ENCODE measurements at places on chromosomes 5 and 9.

DNA sequence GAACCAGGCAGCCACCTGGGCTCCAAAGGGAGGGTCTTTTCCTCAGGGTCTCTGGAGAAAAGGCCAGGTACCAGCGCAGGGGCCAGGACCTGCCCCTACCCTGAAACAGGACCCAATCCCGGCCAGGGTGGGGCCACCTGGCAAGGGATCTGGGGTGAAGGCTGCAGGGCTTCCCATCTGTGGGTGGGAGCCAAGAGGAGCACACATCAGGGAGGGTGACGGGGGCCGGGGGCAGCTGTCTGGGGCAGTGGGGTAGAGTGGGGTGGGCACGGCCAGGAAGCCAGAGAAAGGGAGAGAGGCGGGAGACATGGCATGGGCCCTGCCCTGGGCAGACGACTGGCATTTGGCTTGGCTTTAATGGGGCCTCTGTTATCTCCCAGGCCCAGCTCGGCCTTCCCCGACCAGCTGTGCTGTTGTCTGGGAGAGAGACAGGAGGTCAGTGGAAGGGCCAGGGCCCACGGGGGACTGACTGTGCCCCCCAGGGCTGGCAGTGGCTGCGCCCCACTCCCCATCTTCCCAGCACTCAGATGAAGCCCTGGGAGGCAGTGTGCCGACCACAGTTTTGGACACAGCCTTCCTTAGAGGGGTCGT lies 57.2 kb upstream of the RNF130 start:
- no peak for DNase-seq

- no peak for DNase-seq
Observed at GRCh38 chr5:96922499-96923244, 13.2 kb upstream of the LNPEP start.

DNA sequence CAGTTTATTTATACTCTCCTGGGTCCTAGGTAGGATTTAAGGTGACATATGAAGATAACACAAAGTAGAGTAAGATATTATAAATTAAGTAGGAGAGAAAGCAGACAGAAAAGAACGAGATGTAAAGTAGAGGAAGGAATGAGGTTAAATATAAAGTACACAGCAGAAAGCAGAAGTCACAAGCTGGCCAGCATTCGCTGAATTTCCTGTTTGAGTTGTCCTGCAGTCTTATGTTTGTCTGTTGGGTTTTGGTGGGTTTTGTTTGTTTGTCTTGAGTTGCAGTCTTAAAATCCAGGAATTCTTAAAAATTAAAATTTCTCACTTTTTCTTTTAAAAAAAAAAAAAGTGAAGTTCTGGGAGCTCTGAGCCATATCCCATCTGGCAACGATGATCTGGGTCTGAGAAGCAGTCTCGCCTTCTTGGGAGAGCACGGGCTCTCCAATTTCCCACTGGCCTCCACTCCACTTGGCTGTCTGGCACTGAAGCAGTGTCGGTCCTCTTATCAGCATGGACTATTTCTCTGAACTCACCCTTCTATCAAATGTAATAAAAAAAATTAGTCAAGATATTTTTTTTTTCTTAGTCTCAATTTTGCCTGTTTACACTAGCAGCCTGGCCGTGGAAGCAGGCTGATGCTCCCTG lies 2.0 kb downstream of the S100Z start:
- no peak for DNase-seq

GRCh38 chr5:138626333-138626944 lies 51.2 kb upstream of the HSPA9 start:
- no peak for DNase-seq

DNA sequence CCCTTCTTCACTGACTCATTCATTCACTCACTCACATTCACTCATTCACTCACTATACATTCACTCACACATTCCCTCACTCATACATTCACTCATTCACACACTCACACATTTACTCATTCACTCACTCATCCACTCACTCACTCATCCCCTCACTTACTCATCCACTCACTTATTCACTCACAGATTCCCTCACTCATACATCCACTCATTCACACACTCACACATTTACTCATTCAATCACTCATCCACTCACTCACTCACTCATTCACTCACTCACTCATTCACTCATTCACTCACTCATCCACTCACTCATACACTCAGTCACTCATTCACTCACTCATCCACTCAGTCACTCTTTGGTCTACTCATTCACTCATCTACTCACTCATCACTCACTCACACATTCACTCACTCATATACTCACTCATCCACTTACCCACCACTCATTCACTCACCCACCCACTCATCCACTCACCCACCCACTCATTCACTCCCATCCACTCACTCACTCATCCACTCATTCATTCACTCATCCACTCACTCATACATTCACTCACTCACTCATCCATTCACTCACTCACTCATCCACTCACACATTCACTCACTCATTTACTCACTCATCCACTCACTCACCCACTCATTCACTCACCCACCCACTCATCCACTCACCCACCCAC lies 27.2 kb downstream of the WNK2 start:
- no peak for DNase-seq
